ENCODE measurements at places on chromosomes 3 and 15.
A peak's percentile ranks its signal among the peaks of the same experiment; 100 is the strongest.

DNA sequence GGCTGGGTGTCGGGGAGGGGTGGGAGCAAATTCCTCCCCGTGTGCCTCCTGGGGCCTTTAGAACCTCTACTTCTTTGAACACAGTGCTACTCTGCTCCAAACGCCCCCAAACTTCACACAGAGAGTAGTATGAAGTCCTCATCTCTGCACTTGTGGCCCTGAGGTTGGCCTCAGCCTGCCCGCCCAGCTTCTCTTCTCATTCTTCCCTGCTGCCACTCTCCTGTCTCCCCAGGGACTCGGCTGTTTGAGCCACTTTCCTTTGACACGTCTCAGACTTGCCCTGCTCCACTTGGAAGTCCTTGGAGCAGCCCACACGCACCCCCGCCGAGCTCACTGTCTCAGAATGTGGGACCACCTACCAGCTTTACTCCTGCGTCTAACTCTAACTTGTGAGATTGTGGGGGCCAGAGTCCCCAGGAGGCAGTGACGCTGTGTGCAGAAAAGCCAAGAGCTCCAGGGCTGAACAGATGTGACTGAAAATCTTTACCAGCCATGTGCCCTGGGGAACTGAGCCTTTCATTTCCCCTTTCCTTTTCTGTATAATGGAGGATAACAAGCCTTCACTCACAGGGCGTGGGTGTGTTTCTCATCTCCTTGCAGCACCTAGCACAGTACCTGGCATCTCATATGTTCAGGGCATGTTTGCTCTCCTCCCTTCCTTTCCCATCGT is 233.6 kb upstream of the CTDSPL start:
- DNase-seq = no peak

- no peak for DNase-seq
These were observed 129.6 kb downstream of the NR2F2 start for GRCh38 chr15:96460106-96460505.

- no peak for DNase-seq
These were observed 27.5 kb downstream of the CRYGS start for GRCh38 chr3:186516646-186517045.

- no peak for DNase-seq
These were observed 10.5 kb downstream of the LRRK1 start for GRCh38 chr15:100929641-100930042.

DNA sequence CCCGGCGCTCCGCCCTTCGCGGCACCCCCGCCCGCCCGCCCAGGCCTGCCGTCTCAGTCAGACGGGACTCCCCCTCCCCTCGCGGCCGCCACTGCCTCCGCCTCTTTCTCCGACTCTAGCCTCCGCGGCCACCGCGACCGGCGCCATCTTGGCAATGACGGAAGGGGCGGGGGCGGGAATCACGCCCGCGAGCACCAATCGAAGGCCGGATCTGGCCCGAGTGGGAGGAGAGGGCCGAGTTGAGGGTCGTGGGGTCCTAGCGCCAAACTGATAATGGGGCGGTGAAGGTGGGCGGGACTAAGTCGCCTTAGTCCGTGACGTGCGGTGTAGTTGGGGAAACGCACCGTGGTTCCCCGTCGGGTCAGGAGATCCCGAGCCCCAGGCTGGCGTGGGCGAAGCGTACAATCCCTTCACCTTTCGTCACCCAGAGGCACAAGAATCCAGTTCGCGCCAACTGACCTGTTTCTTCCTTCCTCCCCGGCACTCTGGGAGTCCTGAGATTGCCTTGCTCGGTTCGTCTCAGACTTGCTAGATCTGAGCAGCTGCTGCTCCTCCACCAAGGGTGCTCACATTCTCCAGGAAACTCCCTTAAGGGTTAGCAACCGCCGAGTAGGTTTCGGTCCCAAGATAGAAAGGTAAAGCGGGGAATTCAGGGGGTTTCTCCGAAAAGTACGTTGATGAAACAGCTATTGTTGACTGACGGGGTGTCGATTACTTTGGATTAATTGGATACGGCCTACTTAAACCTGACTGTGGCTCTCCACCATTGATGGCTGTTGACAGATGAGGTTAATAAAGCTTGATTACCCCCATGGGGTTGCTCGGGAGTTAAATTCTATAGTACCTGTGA is at the start of gene DENND4A:
Gene DENND4A (minus strand): TSS at position 156 of the 850 bp plus-strand sequence. CDS start 35,843 bp downstream, outside the sequence.
- peak; percentile 98 for DNase-seq

DNA sequence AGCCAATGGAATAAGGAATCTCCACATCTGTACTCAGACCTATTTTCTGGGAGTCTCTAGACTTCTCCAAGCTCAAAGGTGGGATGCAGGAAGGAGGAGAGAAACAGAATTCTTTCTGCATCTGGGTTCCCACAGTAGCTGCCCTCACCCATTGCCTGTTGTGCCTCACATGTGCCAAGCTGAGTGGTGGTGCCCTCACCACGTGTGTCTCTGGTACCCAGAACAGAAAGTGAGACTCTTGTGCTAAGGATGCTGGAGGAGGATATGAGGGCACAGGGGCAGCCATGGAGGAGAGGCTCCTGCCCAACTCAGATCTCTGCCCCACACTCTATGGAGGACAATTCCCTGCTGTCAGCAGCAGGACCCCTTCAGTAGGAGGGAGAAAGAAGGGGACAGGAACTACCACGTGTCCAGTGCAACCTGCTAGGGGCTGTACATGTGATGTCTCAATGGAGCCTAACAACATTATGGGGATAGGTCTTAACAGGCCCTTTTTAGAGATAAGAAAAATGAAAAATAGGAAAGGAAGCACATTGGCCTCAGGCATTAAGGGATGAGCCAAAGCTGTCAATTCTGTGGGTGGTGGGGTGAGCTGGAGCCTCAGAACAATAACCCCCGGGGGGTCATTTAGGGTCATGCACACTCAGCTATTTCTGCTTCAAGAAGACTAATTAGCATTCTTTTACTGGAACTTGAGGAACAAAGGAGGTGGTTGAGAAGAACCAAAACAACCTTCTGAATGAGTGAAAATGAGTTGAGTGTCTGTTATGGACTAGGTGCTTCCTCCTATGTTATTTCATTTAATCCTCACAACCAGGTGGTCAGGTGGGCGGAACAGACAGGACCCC is 16.3 kb upstream of the NOX5 start:
- DNase-seq = no peak

DNA sequence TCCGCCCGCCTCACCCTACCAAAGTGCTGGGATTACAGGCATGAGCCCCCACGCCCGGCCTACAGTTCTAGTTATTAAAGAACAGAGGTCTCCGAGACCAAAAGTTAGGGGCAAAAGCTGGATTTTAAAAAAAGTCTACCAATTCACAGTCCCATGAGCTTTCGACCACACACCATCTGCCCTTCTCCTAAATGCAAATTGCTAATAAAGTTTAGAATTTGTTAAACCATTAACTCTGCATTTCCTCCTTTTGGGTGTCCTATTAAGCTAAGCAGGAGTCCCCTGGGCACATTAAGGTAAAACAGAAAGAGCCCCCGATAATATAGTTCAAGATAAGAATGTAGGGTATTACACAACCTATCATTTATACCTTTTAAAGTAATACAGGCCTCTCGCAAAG is 322.7 kb downstream of the FOXP1 start:
- no peak for DNase-seq

GRCh38 chr3:49411535-49411967 is 225 bp downstream of the RHOA start:
- peak; percentile 52 for DNase-seq

DNA sequence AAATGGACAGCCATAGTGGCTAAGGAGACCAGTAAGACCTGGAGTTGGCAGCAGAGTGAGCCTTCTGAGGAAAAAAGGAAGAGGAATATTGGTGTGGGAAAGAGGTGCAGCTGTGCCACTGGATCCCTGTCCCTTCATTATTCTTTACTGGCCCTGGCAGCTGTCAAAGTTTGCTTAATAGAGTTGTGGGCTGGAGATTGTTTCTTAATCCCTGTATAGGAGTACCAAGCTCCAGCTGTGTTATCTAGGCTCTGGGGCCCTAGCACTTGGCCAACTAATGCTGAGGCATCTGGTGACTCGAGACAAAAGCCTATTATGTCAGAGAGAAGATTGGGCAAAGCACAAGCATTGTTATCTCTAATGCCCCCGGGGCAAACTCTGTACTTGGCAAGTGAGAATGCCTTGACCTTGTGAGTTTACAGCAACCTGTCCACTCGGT is 61.4 kb downstream of the ZNF609 start:
- DNase-seq = no peak
